ENCODE measurements at places on chromosomes 16 and 17.

- DNase-seq = no peak
Measured at GRCh38 chr17:20184977-20185619, 175.9 kb downstream of the SPECC1 start.

DNA sequence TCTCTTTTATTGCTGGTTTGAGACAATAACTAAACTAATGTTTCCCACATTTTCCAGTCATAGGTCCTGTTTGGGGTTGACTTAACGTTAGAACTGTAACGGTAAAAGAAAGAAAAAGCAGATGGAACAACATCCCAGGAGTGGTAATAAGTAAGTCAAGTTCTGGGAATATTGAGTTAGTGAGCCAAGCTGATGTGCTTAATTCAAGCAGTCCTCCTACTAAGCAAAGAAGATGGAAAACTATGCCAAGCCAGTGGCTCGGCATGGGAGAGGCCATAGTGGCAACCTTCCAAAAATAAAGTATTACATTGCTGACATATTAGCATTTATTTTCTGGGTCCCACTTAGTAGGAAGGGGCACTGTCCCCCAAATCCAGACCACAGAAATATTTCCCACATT lies 161.7 kb upstream of the CDH5 start:
- no peak for DNase-seq

GRCh38 chr17:70608957-70609356 lies 439.6 kb downstream of the KCNJ2 start:
- DNase-seq = no peak

DNA sequence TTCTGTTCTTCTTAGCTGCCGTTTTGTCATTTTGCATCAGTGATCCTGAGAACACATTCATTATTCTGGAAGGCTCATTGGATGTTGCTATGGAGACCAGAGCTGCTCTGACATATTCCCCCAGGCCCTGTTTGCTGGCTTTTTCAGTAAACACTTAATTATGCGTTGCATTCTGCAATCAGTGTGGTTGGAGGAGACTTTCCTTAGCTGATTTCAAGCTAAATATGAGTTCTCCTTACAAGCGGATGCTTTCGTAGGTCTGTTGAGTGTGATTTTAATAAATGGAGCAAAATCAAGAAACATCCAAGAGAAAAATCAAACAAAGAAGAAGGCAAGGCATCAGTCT lies 38.2 kb upstream of the NUDT7 start:
- no peak for DNase-seq

DNA sequence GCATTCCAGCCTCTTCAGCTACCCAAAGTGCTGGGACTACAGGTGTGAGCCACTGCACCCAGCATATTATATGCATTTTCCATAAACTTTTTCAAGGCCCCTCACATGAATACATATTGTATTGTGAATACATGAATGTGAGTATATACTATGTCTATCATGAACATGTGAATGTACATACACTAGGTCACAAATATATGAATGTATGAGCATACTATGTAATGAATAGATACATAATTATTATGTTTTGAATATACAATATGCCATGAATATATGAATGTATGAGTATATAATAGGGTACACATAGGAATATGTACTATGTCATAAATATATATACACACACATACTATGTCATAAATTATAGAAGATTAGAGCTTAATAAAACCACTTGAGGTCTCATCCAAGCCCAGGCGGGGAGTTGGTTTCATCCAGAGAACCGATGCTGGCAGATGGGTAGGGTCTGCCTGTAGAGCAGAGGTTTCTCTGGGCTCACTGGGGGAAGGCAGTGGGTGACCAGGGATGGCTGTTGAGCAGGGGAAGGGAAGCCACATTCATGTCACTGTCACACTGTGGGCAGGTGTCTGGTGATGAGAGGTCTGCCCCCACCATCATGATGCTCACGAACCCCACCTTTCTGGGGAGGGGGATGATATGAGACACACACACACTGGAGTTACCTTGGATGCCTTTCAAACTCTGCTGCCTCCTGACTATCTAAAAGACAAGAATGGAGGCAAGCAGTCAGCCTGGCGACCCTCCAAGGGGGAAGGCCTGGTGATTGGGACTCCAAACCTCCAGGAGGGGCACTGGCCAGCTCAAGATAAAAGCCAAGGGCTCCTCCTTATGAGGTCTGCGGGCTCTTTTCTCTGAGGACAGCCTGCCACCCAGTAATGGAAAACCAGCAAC lies 7.3 kb downstream of the C16orf95 start:
- DNase-seq = no peak

DNA sequence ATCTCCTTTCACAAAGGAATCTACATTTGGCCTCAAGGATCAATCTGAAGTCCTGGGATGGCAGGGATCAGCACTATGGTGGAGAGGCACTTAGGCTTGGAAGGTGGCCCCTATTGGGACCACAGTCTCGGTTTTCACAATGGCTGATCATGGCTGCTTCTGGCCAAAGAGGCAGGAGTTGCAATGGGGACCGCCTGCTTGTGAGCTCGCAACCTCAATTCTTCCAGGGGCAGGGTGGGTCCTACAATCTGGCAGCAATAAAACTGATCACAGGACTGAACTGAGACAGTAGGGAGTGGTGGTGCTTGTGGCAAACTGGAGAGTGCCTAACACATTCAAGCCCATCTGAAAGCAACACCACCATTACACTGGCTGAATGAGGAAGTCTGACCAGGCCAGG lies 83.1 kb downstream of the NETO2 start:
- no peak for DNase-seq

GRCh38 chr16:7397901-7398300 lies 65.3 kb downstream of the RBFOX1 start:
- no peak for DNase-seq

GRCh38 chr17:31824766-31825360 lies 34.2 kb downstream of the COPRS start:
- DNase-seq = no peak

DNA sequence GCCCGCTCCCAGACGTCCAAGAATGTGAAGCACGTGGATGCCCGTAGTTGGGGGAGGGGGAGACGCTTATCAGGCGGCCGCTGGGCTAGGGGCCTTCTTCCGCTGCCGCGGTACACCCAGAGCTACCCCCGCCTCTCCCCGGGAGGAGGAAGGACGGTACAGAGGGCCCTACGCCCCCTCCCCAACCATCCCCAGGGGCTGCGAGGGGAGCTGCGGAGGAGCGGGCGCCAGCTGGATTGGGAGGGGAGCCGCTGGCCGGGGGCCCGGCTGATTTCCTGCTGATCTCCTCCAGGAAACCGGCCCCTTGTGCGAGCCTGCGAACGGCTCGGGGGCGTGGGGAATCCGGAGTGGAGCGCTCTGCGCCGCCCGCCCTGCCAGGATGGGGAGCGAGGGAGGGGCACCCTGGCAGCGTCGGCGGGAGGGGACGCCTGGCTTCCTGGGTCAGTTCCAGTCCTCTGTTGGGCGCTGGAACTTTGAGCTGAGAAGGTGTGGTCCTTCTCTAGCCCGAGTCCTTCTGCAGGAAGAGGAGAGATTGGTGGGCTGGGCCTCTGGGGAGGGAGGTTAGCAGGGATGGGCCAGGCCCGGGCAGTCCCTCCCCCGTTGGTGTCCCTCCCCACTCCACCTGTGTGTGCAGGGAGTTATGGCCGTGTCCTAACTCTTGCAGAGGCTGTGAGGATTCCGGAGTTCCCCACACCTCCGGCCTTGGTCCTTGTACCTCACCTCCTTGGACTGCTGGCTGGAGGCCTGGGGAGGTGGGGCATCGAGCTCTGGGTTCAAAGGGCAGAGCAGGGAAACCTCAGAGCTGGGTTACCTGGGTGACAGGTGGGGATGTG lies 19.2 kb downstream of the GJD3 start:
- peak; percentile 86 for DNase-seq
